ENCODE measurements at places on chromosomes 7 and 10.
A peak's percentile ranks its signal among the peaks of the same experiment; 100 is the strongest.

- H3K27me3 ChIP-seq, result no peaks in the 10 kb centered on the region
- no peaks in the 10 kb centered on the region for H3K36me3 ChIP-seq
- DNase-seq, result no peak
- no peak overlapping the region for H3K27ac ChIP-seq
- H3K4me1 ChIP-seq, result no peaks in the 10 kb centered on the region
- no peak overlapping the region for H3K4me3 ChIP-seq
These were observed 21.7 kb upstream of the PRSS58 start for GRCh38 chr7:142279601-142280000.

GRCh38 chr7:122067077-122067476 lies 77.0 kb downstream of the AASS start:
- no peaks in the 10 kb centered on the region for H3K36me3 ChIP-seq
- H3K4me3 ChIP-seq, result no peak overlapping the region
- H3K27ac ChIP-seq, result no peak overlapping the region
- H3K4me1 ChIP-seq, result no peaks in the 10 kb centered on the region

GRCh38 chr7:139618482-139619366 lies 95.2 kb downstream of the CLEC2L start:
- H3K4me3 ChIP-seq, result no peak overlapping the region
- DNase-seq, result peak; percentile 62
- H3K36me3 ChIP-seq, result peaks cover 17% of the 10 kb centered on the region
- H3K27ac ChIP-seq, result peak overlapping the region; percentile 9
- H3K4me1 ChIP-seq, result peaks cover 11% of the 10 kb centered on the region

GRCh38 chr7:85322252-85322651 lies 135.4 kb upstream of the SEMA3D start:
- H3K27ac ChIP-seq, result no peak overlapping the region
- H3K4me3 ChIP-seq, result no peak overlapping the region
- DNase-seq, result no peak

DNA sequence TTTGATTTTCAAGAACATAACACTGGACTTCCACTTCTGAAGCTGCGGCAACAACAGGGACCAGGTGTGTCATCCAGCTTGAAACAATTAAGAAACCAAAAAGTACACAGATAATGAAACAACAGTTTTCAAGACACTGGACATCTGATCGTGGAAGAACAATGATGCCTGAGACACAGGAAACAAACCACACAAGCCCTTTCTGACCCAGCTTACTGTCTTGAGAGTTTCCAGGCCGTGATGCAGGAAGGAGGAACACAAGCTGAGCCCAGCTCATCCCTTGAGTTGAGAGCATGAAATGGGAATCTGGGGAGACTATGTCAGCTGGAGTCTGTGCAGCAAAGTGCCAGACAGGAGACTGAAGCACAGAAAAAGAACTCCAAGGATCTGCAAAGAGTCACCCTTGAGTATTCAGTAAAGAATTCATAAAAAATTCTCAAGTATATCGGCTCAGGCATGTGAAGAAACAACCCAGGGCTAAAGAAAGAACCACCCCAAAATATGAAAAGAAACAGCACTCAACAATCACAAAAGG lies 91.6 kb downstream of the RNF32 start:
- peaks cover 30% of the 10 kb centered on the region for H3K4me1 ChIP-seq
- DNase-seq, result no peak
- peaks cover 30% of the 10 kb centered on the region for H3K36me3 ChIP-seq
- no peak overlapping the region for H3K4me3 ChIP-seq
- peaks cover 2% of the 10 kb centered on the region for H3K27me3 ChIP-seq

DNA sequence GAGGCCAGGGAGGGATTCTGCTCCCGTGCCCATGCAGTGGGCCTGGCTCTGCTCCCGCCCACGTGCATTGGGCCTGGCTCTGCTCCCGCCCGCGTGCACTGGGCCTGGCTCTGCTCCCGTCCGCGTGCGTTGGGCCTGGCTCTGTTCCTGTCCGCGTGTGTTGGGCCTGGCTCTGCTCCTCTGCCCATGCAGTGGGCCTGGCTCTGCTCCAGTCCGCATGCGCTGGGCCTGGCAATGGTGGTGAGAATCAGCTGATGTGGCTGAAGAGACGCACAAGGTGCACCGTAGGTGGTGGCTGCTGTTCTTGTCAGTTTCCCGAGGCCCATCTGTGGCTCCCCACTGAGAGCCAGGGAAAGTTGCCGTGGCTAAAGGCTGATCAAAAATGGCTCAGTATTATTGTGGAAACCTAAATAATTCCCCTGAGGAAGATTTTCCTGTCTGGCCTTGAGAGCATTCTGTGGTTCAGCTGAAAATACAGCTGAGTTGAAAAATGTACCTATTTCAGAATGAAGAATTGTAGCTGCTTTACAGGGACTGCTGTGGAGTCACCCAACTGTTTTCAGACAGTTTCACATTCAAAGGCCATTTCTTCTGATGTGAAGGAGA lies 572.4 kb downstream of the GLRX3 start:
- H3K4me1 ChIP-seq, result no peaks in the 10 kb centered on the region
- H3K27ac ChIP-seq, result no peak overlapping the region
- DNase-seq, result no peak
- peaks cover 21% of the 10 kb centered on the region for H3K27me3 ChIP-seq

- no peak overlapping the region for H3K27ac ChIP-seq
- no peak for DNase-seq
- H3K4me3 ChIP-seq, result no peak overlapping the region
These were observed 46.2 kb downstream of the SEM1 start for GRCh38 chr7:96663457-96663856.

GRCh38 chr7:150317748-150318444 lies 5.3 kb upstream of the LRRC61 start:
- H3K36me3 ChIP-seq, result no peaks in the 10 kb centered on the region
- H3K4me3 ChIP-seq, result no peak overlapping the region
- peaks cover 28% of the 10 kb centered on the region for H3K4me1 ChIP-seq
- H3K27ac ChIP-seq, result no peak overlapping the region
- H3K27me3 ChIP-seq, result peaks cover 7% of the 10 kb centered on the region

GRCh38 chr7:24888653-24889052 lies 91.3 kb downstream of the OSBPL3 start:
- peaks cover 27% of the 10 kb centered on the region for H3K4me1 ChIP-seq
- DNase-seq, result no peak
- no peaks in the 10 kb centered on the region for H3K36me3 ChIP-seq

- H3K27ac ChIP-seq, result no peak overlapping the region
- H3K4me1 ChIP-seq, result no peaks in the 10 kb centered on the region
These were observed 62.0 kb upstream of the NAMPT start for GRCh38 chr7:106346678-106347217.

GRCh38 chr10:91953600-91954160 lies 30.1 kb downstream of the BTAF1 start:
- DNase-seq, result no peak
- no peak overlapping the region for H3K4me3 ChIP-seq
- no peak overlapping the region for H3K27ac ChIP-seq
- H3K4me1 ChIP-seq, result no peaks in the 10 kb centered on the region
- H3K27me3 ChIP-seq, result no peaks in the 10 kb centered on the region

GRCh38 chr10:28343252-28343651 lies 40.4 kb upstream of the MPP7 start:
- no peaks in the 10 kb centered on the region for H3K4me1 ChIP-seq
- no peak overlapping the region for H3K4me3 ChIP-seq
- H3K27me3 ChIP-seq, result peaks cover 2% of the 10 kb centered on the region
- no peak for DNase-seq

- H3K27me3 ChIP-seq, result no peaks in the 10 kb centered on the region
- H3K27ac ChIP-seq, result no peak overlapping the region
- H3K36me3 ChIP-seq, result no peaks in the 10 kb centered on the region
- DNase-seq, result peak; percentile 34
These were observed 86.2 kb upstream of the DYNC1I1 start for GRCh38 chr7:95686109-95686508.

GRCh38 chr7:148883266-148884048 lies 634 bp downstream of the EZH2 start:
- peaks cover 4% of the 10 kb centered on the region for H3K36me3 ChIP-seq
- peak overlapping the region; percentile 98 for H3K4me3 ChIP-seq
- peak overlapping the region; percentile 83 for H3K27ac ChIP-seq

GRCh38 chr10:12431151-12432101 lies 82.1 kb downstream of the CAMK1D start:
- H3K4me1 ChIP-seq, result no peaks in the 10 kb centered on the region
- H3K36me3 ChIP-seq, result no peaks in the 10 kb centered on the region
- H3K27me3 ChIP-seq, result peaks cover 7% of the 10 kb centered on the region
- H3K4me3 ChIP-seq, result no peak overlapping the region

DNA sequence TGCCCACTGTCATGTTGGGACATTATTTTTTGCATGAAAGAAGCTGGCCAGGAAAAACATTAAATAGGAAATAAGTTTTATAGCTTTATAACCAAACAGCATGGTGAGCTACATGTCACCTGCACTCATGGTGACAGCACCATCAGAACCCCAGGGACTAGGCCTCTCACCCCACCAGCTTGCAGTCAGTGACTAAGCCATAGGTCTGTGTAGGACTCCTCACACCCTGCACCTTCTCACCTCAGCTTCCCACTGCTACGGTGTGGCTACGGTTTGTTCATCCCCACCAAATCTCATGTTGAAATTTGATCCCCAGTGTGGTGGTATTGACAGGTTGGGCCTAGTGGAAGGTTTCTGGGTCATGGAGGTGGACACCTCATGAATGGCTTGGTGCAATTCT lies 161.3 kb upstream of the VIPR2 start:
- H3K36me3 ChIP-seq, result peaks cover 6% of the 10 kb centered on the region
- no peak for DNase-seq
- H3K4me3 ChIP-seq, result no peak overlapping the region
- H3K27me3 ChIP-seq, result peaks cover 1% of the 10 kb centered on the region
- no peaks in the 10 kb centered on the region for H3K4me1 ChIP-seq
- no peak overlapping the region for H3K27ac ChIP-seq

DNA sequence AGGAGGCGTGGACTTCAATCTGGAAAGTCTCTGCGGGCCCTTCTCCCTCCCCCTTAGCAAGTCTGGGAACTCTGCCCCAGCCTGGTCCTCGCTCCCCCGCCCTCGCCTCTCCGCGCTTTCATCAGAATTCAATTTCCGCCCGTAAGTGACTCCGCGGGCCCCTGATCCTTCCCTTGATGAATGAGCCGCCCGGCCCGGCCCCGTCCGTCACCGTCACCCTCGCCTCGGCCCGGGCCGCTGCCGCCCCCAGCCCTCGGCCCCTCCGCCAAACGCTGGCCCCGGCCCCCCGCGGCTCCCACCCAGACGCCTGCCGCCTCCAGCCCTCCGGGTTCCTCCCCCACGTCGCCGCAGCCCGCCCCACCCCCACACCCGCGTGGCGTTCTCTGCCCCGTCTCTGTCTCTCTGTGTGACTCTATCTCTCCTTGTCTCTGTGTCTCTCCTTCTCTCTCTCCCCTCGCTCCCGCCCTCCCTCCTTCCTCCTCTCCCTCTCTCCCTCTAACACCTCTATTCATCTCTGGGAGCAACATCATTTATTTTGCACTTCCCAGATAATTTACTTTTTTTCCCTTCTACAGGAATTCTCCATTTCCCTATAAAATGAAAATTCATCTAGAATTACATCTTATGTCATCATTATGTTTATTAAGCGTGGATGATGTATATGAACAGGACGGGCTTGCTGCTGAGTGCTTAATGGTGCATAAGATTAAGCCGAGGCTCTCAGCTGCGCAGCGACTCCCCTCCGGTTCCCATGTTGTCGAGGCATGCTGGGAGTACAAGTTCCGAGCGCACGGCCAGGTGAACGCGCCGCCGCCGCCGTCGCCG lies 91.2 kb upstream of the PAX2 start:
- peaks cover 32% of the 10 kb centered on the region for H3K27me3 ChIP-seq
- peaks cover 27% of the 10 kb centered on the region for H3K4me1 ChIP-seq
- H3K4me3 ChIP-seq, result peak overlapping the region; percentile 80
- DNase-seq, result no peak
- no peak overlapping the region for H3K27ac ChIP-seq

DNA sequence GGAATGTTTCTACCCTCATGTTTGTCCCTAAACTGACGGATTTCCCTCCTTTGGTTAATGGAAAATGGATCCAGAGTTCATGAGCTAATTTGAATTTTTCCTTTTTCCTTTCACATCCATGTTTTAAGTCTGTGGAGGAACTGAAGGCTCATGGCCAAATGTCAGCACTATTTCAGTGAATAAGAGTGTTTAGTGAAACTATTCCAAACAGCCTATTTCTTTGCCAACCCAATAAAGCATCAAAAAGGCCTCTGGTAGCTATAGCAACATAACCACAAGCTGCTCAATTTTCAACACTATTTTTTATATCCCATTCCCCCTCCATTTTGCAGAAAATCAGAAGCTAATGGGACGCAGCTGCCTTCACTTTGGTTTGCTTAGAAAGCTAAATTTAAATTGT lies 1454.1 kb downstream of the GATA3 start:
- DNase-seq, result no peak
- no peaks in the 10 kb centered on the region for H3K36me3 ChIP-seq
- no peak overlapping the region for H3K4me3 ChIP-seq
- no peaks in the 10 kb centered on the region for H3K27me3 ChIP-seq
- H3K27ac ChIP-seq, result no peak overlapping the region
- H3K4me1 ChIP-seq, result peaks cover 8% of the 10 kb centered on the region

DNA sequence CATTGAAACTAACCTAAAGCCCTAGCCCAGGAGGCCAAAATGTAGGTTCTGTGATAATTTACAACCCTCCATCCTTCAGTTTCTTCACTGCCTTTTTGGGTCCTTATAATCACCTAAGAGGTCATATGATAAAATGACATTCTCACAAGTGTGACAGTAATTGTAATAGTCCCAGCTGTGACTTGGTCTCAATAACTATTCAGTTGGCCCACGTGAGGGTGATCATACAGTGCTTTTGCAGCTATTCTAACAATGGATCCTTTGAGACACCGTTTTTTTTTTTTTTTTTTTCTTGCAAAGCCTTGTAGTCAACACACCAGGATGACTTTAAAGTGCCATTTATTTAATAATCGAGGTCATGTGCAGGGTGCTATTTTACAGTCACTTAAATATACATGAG lies 760.0 kb downstream of the PHTF2 start:
- H3K36me3 ChIP-seq, result no peaks in the 10 kb centered on the region
- H3K27me3 ChIP-seq, result peaks cover 1% of the 10 kb centered on the region
- H3K27ac ChIP-seq, result no peak overlapping the region
- no peak overlapping the region for H3K4me3 ChIP-seq
- H3K4me1 ChIP-seq, result peaks cover 2% of the 10 kb centered on the region

- no peaks in the 10 kb centered on the region for H3K27me3 ChIP-seq
- DNase-seq, result no peak
- no peak overlapping the region for H3K27ac ChIP-seq
- H3K4me3 ChIP-seq, result no peak overlapping the region
- no peaks in the 10 kb centered on the region for H3K4me1 ChIP-seq
- H3K36me3 ChIP-seq, result peaks cover 15% of the 10 kb centered on the region
These were observed 291.7 kb downstream of the THSD7A start for GRCh38 chr7:11540271-11540761.

- peaks cover 2% of the 10 kb centered on the region for H3K27me3 ChIP-seq
- no peak for DNase-seq
- H3K27ac ChIP-seq, result no peak overlapping the region
- H3K4me3 ChIP-seq, result no peak overlapping the region
- H3K36me3 ChIP-seq, result no peaks in the 10 kb centered on the region
- H3K4me1 ChIP-seq, result peaks cover 5% of the 10 kb centered on the region
These were observed 179.8 kb upstream of the CSTF2T start for GRCh38 chr10:51879238-51879637.

GRCh38 chr10:16470747-16471146 lies 33.9 kb downstream of the PTER start:
- H3K4me1 ChIP-seq, result no peaks in the 10 kb centered on the region
- no peak overlapping the region for H3K27ac ChIP-seq
- H3K27me3 ChIP-seq, result no peaks in the 10 kb centered on the region
- H3K4me3 ChIP-seq, result no peak overlapping the region
- no peaks in the 10 kb centered on the region for H3K36me3 ChIP-seq
- DNase-seq, result no peak

GRCh38 chr7:111727905-111728634 lies 165.8 kb upstream of the IMMP2L start:
- H3K4me3 ChIP-seq, result no peak overlapping the region
- H3K36me3 ChIP-seq, result peaks cover 28% of the 10 kb centered on the region
- DNase-seq, result no peak
- H3K27me3 ChIP-seq, result peaks cover 1% of the 10 kb centered on the region
- no peak overlapping the region for H3K27ac ChIP-seq

GRCh38 chr10:130380056-130380455 lies 243.9 kb downstream of the GLRX3 start:
- no peak for DNase-seq
- H3K27ac ChIP-seq, result no peak overlapping the region
- no peaks in the 10 kb centered on the region for H3K4me1 ChIP-seq
- H3K27me3 ChIP-seq, result peaks cover 8% of the 10 kb centered on the region

All from endothelial cell (in vitro differentiated cells).